ENCODE measurements at places on chromosomes 4 and X.

DNA sequence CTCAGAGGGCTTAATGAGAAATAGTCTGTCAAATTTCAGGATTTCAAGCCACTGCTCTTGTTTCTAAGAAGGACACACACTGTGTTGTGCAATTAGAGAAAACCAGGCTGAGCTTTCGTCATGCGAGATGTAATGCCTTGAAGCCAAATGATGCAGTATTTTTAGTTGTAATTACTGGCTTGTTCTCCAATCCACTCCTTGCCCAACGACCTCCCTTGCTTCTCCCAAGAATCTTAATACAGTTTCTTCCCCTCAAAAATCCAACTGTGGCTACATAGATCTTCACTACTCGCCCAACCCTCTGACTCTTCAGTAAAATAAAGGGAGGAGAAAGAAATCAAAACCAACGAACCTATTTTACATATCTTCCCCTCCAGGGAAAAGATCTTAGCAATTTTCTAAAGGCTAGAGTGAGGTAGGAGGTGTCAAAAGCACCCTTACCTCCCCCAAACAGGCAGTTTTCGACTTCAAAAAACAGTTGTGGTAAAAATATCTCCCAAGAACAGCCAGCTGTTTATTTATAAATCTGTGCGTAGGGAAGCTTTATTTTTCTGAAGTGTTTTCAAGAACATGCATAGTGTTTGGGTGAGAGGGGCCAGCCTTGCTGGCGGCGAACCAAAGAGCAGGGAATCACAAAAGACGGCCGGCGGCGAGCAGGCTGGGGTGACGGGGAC lies 68.7 kb downstream of the MGST2 start:
- no peak for DNase-seq

GRCh38 chrX:69158166-69158980 lies 6.9 kb downstream of the PJA1 start:
- peak; percentile 5 for DNase-seq

- peak; percentile 28 for DNase-seq
Measured at GRCh38 chr4:87219632-87220093, 755 bp downstream of the KLHL8 start.

GRCh38 chr4:123555233-123555806 lies 158.7 kb downstream of the SPRY1 start:
- no peak for DNase-seq

- no peak for DNase-seq
Measured at GRCh38 chr4:69095301-69095731, 958 bp upstream of the UGT2B7 start.

All from stimulated activated CD4-positive, alpha-beta T cell treated with anti-CD3 and anti-CD28 coated beads, TNF-alpha, amount 100 ng/mL, for 1 hour (primary cell).